Stimulated activated CD8-positive, alpha-beta memory T cell treated with anti-CD3 and anti-CD28 coated beads, Interleukin-7, amount 100 ng/mL, for 48 hours (primary cell): ENCODE measurements at places on chromosomes 2 and 18.

DNA sequence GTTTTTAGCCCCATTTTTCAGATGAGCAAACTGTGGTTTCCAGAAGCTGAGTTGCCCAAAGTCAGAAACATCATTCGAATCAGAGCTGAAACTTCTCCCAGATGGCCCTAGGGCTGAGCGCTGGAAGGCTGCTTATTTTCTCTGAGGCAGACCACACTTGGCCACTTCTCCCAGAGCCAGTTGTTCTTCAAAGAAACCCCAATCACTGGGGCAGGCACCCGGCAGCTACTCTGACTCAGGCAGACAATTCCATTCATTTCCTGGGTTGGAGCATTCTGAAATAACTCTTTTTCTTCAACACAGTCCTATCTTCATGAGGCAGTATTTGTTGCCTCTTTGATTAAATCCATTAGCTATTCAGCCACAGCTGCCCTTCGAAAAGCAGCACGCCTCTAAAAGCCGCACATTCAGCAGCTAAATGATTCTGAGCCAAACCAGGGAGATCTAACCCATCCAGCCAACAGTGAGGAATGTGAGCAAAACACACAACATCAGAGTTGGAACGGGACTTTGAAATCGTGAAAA is 40.9 kb downstream of the LRATD1 start:
- no peak for DNase-seq

- DNase-seq = no peak
These were observed 13.1 kb upstream of the CRACDL start for GRCh38 chr2:98948956-98949739.

DNA sequence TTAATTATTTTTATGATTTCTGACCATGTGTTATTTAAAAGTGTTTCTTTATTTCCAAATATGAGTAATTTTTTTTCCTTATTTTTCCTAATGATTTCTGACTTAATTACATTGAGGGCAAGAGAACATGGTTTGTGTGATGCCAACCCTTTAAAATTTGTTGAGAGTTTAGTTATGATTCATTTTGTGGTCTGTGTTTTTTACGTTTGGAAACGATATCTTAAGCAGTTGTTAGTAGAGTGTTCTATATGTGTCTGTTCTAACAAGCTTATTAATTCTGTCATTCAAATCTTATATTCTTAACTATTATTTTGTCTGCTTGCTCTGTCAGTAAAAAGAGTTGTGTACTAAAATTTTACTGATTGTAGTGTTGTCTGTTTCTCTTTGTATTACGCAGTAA is 15.0 kb downstream of the NAB1 start:
- no peak for DNase-seq

DNA sequence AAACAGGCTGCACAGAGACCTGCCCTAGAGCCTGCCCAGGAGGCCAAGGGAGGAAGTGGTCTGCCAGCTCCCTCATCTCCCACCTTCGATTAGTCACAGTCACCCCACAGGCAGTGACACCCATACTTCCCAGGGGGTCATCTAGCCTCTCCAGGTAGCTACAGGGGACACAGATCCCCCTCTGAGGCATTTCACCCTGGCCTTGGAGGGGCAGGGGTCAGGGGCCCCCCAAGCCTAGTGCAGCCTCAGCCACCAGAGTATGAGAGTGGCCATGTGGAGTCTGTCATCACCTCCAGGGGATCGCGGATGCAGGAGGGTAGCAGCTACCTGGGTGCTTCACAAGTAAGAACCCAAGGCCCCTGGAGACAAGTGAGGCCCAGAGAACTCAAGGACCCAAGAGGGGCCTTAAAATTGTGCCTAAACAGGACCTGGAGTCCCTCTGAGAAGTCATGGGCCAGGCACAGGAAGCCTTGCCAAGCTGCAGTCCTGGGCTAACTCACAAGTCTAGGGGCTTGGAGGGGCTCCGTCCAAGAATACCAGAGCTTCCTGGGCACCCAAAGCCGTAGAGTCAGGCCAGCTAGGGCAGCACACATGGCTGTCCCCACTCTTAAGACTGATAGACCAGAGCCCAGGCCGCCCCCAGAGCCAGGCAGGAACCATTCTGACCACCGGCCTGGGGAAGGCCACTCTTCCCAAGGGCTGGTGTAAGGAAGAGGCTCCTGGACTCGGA is 354.3 kb upstream of the ID2 start:
- DNase-seq = no peak

- DNase-seq = no peak
These were observed 67.4 kb upstream of the ACVR2A start for GRCh38 chr2:147777394-147777793.

DNA sequence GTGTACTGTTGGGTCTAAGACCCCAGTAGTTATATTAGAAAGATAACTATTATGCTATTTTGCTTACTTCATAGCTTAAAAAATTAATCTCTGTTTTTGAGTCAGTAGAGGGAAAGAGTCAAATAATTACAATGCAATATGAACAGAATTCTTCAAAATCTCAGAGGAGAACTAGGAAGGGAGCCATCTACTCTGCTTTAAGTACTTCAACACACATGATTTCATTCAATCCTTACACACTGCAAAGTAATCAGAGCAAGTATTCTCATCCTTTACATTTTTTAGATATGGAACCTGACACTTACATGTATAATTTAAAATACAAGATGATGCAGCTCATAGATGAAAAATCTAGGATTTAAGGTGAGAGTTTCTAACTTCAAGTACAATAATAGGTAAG is 27.7 kb downstream of the COL5A2 start:
- no peak for DNase-seq

DNA sequence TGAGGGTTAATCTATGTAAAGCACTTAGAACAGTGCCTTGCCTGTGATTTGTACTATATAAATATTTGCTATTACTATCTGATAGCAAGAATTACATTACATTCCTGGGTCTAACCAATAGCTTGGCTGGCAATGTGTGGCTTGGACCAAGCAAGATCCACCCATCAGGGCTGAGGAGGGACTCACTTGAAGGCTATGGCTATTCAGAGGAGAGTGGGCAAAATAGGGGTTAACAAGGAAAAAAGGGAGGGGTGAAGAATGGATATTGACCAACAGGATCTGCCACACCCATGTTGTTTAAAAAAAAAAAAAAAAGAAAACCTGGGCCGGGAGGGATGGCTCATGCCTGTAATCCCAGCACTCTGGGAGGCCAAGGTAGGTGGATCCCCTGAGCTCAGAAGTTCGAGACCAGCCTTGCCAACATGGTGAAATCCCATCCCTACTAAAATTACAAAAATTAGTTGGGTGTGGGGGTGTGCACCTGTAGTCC is 20.0 kb upstream of the TMBIM1 start:
- no peak for DNase-seq

DNA sequence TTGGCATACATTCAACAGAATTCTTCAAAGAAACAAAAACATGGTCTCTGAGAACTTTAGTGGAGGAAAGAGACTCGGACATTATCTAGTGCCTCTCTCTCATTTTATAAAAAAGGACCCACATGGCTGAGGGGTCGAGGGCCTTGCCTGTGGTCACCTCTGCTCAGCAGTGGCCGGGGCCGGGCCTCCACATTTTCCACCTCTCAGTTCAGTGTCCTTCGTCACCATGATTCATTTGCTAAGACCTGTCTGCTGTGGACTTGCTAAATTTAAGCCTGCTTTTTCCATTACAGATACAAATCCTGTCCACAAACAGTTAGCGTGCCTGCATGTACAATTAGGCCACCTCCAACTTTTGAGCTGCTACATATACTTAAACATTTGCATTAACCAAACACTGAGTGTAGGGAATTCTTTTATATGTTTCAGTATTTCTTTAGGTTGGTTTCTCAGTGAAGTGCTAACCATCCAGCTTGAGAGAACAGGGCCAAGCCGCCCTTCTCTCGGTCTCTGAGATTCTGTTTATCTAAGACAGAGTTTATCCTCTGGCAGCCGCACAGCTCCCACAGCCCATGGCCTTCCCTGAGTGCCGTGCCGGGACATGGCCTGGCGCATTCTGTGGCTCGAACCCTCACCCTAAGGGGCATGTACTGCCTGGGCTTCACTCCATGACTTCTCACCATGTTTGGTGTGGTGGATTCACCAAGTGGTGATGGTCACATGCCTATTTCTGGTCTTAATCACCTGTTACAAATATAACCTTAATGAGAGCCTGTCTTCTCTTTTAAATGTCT is 46.2 kb downstream of the COA5 start:
- DNase-seq = no peak

- no peak for DNase-seq
These were observed 28.7 kb downstream of the ALK start for GRCh38 chr2:29892585-29893259.

- DNase-seq = no peak
These were observed 102.7 kb downstream of the CSRNP3 start for GRCh38 chr2:165572151-165572550.

GRCh38 chr2:188577231-188577630 is 285.6 kb downstream of the GULP1 start:
- no peak for DNase-seq

GRCh38 chr18:79502782-79503181 is 107.1 kb downstream of the NFATC1 start:
- no peak for DNase-seq

- no peak for DNase-seq
These were observed 297.1 kb upstream of the RBMS1 start for GRCh38 chr2:160790738-160791137.

DNA sequence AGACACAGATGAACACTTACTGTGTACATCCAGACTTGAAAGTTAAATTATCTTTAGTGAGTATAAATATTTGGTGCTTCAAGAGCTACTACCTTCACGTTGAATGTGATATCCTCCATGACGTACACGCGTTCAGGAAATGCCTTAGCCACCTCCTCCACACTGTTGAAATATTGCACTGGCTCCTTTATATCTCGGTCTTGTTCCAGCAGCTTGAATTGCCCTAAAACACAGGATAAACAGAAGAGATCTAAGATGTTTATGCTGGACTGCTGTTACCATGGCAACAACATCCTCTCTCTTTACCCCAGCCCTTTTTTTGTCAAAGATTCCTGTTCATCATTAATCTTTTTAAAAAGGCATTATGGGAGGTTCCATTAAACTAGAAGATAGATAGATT is 120.3 kb downstream of the MEP1B start:
- no peak for DNase-seq

- DNase-seq = no peak
These were observed 9.1 kb downstream of the DNAH7 start for GRCh38 chr2:196059491-196059960.

- no peak for DNase-seq
These were observed 11.8 kb downstream of the PMAIP1 start for GRCh38 chr18:59911600-59911999.

DNA sequence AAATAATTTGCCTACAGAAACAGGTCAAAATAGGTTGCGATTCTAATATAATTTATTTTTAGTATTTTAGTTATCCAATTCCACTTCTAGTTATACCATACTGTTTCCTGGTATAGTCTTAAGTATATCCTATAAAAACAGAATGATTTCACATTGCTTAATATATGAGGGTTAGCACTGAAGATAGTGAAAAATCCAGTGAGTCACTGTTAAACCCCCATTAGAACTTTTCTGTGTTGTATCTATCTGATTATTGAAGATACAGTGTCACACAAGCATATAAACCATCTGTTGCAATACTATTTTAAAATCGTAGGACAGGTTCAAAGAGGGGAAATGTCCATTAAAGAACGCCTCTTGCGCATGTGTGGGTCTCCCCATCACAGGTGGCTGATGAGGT is 110.0 kb downstream of the FEZ2 start:
- DNase-seq = no peak

DNA sequence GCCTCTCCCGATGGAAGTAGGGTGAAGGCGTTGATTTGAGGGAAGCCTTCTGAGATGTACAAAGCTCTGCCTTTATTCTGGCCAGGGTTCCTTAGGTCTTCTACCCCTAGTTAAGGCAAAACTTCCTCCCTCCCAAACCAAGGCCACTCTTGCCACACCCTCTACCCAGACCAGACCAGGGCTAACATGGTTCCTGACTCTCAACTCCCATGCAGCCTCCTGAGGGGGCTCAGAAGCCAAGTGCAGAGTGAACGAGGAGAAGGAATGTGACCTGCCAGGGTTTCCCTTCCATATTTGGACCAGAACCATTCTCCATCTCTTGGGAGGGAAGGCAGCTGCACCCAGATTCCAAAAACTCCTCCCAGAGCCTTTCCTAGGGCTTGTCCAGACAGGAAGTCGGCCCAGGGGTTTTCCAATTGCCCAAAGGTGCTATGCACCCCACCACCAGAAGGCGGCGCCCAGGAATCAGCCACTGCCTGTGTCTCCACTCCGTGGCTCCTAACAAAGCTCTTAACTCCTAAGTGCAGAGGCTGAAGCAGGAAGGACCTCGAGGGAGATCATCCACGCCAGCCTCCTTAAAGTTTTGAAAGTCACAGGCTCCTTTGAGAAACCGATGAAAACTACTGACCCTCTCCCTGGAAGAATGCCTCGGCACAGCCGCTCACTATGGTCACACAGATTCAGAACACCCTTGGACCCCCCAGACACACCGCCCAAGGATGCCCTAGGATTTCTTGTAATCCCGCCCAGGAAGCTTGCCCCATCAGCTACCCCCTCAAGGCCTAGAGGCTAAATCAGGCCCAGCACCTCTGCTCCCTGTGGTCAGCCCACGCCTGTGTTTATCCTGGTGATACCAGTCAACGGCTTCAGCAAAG is 157.8 kb downstream of the SMAD2 start:
- DNase-seq = peak; percentile 28
